ENCODE measurements at places on chromosomes 3 and 15.
A peak's percentile ranks its signal among the peaks of the same experiment; 100 is the strongest.

DNA sequence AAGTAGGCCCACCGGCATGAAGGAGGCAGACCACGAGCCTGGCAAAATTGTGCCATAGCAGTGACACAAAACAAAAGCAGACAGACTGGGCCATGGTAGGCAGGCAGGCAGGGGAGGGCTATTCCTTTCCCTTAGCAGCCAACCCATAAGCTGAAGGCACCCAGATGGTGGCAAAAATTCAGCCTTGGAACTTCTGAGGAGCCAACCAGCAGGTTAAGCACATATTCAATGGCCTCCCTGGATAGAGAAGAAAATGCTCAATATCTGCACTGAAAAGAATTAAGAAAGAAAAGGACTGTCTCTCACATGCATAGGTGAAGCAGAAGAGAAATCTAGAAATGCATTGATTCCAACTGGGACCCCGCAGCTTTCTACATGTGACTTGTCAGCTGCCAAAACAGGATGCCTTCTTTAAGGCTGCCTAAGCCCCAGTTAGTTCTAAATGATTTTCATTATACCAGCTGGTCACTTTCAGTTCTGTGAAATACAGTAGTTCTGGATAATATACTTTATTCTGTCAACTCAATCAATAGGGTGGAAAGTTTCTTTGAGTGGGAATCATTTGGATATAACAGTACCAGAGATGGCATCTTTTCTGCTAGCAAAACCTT, 2.7 kb downstream of the PRICKLE2 start:
- DNase-seq = no peak

- peak; percentile 29 for DNase-seq
Measured at GRCh38 chr3:181932039-181932438, 220.3 kb downstream of the SOX2 start.

GRCh38 chr15:66588537-66588936, 22.7 kb upstream of the LCTL start:
- no peak for DNase-seq

DNA sequence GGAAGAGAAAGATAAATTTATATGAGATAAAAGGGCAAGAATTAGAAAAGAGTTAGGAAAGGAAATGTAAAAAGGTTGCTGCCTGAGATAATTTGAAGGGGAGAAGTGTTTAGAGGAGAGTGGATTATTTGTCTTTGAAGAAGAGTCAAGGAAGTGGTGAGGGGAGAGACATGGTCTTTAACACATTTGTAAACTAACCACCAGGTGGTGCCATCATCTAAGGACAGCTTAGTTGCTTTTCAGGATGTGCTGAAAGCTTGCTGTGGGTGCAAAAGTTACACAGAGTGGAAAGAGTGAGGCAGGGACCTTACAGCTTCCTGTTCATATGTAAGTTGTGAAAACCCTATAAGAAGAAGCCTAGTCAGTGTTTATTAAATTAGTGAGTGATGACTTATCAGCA, 114.1 kb upstream of the DNAJC19 start:
- DNase-seq = no peak

GRCh38 chr3:195899701-195900435, 8.5 kb downstream of the TNK2 start:
- DNase-seq = no peak

DNA sequence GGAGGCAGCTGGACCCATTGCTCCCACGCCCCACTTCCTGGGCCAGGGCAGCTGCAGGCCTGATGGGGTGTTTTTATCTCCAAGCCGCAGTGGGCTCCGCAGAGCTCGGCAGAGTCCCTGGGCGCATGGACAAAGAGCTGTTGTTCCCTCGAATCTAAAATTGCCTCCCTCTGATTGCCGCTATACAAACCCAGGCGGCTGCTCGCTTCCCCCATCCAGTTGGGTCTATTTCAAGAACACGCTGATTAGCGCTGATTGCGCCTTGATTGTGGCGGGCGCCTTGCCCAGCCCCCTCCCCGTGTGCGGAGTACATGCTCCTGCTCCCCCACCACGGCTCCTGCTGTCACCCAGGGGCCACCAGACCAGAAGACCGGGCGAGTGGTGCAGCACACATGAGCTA, 43.4 kb upstream of the SLC6A1 start:
- DNase-seq = no peak

DNA sequence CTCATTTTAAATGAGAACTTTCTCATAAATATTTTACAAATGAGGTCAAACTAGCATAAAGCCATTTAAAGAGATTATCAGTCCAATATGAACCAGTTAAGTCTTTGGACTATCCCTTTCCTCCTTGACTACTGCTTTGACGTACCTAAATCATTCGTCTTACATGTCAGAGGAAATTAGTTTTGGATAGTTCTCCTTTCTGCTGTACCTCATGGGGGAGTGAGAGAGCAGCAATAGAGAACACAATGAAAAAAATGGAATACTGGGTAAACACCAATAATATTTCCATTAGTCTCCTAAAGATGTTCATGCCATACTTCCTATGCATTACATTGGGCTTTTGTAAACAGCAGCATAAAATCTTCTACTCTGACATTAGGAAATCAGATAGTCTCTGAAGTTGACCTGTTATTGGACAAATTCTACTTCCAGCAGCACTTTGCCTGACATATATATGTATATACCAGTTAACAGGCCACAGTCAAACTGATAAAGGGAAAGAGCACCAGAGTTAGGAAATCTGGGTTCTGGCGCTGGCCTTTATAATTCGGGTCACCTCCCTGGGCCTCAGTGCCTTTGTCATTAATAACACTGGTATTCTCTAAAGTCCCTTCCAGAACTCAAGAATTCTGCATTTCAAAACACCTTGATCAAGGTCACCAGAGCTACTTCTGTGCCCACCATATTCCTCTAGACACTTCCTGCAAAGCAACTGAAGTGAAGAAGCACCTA, 26.8 kb downstream of the TIMMDC1 start:
- no peak for DNase-seq

DNA sequence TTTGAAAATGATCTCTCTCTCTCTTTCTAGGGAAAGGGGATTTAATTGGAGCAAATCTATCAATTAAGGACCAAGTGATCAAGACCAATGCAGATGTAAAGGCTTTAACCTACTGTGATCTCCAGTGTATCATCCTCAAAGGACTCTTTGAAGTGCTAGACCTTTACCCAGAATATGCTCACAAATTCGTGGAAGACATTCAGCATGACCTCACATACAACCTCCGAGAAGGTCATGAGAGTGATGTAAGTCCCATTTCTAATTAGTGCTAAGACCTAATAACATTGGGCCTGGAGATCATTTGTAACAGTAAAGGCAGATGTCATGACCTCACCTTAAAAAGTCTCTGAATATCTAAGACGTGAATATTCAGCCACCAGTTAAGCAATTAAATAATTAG, 308.4 kb downstream of the KCNH8 start:
- DNase-seq = no peak

DNA sequence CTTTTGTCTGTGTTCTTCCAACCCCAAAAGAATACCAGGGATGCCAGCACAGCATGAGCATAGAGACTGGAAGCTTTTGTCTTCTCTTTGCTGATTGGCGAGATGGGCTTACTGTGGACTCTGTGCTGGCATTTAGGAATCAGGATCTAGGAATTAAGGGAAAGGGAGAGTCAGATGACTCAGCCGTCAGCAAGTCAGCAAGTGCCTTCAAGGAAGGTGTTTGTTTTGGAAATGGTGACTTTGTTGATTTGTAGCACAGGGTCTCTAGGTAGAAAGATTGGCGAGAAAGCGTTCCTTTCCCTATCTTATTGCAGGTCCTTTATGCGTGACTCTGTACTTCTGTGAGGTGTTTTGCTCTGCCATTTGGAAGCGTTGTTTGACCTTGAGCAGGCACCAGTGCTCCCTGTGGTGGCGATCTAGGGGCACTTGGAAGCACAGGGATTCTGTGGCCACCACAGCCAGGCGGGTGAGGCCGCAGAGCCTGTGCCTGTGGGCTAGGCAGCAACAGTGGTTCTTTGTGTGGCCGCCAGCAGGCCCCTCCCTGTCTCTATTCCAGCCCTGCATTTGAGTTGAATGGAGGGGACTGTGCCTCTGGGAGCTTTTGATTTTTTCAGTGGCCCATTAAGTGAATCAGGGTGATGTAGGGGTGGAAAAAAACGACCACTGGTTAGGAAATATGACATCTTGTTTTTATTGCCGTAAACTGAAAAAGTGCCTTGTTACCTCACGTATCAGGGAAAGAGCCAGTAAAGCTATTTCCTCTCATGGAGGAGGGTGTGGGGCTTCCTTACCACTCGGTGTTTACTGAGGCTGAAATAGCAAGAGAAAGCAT, 19.0 kb downstream of the FAN1 start:
- DNase-seq = no peak

DNA sequence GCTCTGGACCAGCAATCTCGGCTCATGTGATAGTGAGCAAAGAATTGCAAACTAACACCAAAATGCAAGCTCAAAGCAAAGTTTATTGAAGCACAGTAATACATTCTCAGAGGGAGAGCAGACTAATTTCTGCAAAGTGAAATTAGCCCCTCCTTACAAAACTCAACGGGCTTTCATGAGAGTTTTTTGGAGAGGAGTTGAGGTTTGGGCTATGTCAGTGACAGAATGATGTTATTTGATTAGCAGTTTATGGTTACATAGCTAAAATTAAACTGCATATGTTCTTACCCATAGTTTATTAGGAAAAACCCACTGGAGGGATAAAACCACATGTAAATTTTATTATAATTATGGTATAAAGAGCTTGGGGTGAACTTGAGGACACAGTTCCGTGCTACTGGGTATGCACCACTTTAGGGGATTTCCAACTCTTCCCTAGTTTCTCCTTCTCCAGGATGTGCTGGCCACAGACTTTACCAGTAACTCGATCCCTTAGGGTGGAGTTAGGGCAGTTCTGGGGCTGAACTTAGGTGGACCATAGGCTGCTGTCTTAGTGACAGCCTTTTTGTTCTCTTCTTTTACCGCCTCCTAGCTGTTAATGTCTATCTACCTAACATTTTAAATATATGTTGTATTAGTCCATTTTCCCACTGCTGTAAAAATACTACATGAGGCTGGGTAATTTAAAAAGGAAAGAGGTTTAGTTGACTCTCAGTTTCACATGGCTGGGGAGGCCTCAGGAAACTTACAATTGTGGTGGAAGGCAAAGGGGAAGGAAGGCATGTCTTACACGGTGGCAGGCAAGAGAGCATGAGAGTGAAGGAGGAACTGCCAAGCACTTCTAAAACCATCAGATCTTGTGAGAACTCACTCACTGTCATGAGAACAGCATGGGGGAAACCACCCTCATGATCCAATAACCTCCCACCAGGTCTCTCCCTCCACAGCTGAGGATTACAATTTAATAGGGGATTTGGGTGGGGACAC, 8.9 kb upstream of the AADACL2 start:
- DNase-seq = no peak

- peak; percentile 60 for DNase-seq
Measured at GRCh38 chr15:69729167-69729748, 276.6 kb downstream of the RPLP1 start.

DNA sequence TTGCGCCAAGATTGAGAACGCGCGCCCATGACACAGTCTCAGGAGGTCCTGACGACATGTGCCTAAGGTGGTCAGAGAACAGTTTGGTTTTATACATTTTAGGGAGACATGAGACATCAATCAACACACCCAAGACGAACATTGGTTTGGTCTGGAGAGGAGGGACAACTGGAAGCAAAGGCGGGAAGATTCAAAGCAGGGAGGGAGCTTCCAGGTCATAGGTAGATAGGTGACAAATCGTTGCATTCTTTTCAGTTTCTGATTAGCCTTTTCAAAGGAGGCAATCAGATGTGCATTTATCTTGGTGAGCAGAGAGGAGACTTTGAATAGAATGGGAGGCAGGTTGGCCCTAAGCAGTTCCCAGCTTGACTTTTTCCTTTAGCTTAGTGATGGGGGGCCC, 828.4 kb upstream of the DPPA4 start:
- DNase-seq = no peak

- DNase-seq = no peak
Measured at GRCh38 chr15:35926007-35926380, 380.0 kb upstream of the DPH6 start.

GRCh38 chr3:186953011-186953487, 22.7 kb downstream of the ST6GAL1 start:
- no peak for DNase-seq

DNA sequence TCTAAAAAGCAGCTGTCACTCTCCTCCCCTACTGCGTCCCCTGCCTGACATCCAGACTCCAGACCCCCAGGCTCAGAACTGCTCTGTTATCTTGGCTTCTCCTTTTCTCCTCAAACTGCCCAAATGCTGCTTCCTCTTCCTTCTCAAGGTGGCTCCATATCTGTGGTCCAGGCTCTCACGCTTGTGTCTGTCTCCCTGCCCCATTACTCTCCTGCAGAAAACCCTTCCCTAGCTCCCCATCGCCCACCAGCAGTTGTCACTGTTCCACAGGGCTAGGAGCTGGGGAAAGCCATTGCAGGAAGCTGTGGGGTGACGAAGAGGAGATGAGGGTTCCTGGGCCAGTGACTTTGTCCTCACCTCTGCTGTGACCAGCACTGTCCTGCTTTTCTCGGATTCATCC, 30.7 kb upstream of the CGNL1 start:
- DNase-seq = no peak

GRCh38 chr15:92384381-92384780, 9.3 kb upstream of the ST8SIA2 start:
- no peak for DNase-seq

GRCh38 chr3:55534876-55535275, 47.8 kb upstream of the WNT5A start:
- no peak for DNase-seq

GRCh38 chr15:72340366-72340765, 20.4 kb upstream of the CELF6 start:
- no peak for DNase-seq

DNA sequence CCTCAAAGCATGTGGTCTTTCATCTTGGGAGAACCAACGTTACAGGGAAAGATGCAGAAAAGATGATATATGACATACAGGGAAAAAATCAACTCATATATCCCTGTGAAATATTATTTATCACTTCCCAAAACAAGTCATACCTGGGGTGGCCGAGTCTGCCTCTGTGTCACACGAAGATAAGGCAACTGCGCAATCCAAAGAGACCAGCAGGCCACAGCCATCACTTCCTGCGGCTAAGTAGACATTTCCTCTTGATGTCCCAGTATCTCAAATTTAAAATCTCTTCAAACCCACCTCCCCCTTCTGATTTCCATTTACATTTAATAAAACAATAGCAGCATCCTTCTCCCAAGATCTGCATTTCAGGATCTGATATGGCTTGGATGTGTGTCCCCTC, 71.5 kb downstream of the IGF2BP2 start:
- DNase-seq = no peak

GRCh38 chr3:153600896-153601295, 438.9 kb downstream of the RAP2B start:
- no peak for DNase-seq

- DNase-seq = no peak
Measured at GRCh38 chr15:23073890-23074646, 34.7 kb upstream of the TUBGCP5 start.

GRCh38 chr3:195508185-195508584, 34.9 kb downstream of the PPP1R2 start:
- DNase-seq = no peak

GRCh38 chr3:146968204-146968651, 363.1 kb upstream of the PLSCR5 start:
- DNase-seq = no peak

Data from GM10248 (cell line).